ENCODE measurements at places on chromosomes 7 and 10.

DNA sequence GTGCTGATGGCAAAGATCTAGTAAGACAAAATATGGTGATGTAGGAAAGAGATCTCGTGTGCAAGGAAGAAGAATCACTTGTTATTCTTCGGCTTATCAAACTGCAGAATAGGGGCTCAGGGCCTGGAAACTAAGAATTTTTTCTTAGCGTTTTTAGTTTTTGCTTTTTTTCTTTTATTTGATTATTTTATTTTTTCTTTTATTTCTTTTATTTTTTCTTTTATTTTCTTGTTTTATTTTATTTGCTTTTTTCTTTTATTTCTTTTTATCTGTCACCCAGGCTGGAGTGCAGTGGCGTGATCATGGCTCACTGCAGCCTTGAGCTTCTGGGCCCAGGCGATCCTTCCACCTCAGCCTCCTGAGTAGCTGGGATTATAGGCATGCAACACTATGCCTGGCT, 70.0 kb downstream of the ATRNL1 start:
- DNase-seq = no peak

- DNase-seq = no peak
Observed at GRCh38 chr10:51960494-51960895, 261.1 kb upstream of the CSTF2T start.

GRCh38 chr10:30683496-30683895, 53.9 kb upstream of the LYZL2 start:
- DNase-seq = no peak

GRCh38 chr7:155411718-155412415, 46.1 kb upstream of the EN2 start:
- no peak for DNase-seq

DNA sequence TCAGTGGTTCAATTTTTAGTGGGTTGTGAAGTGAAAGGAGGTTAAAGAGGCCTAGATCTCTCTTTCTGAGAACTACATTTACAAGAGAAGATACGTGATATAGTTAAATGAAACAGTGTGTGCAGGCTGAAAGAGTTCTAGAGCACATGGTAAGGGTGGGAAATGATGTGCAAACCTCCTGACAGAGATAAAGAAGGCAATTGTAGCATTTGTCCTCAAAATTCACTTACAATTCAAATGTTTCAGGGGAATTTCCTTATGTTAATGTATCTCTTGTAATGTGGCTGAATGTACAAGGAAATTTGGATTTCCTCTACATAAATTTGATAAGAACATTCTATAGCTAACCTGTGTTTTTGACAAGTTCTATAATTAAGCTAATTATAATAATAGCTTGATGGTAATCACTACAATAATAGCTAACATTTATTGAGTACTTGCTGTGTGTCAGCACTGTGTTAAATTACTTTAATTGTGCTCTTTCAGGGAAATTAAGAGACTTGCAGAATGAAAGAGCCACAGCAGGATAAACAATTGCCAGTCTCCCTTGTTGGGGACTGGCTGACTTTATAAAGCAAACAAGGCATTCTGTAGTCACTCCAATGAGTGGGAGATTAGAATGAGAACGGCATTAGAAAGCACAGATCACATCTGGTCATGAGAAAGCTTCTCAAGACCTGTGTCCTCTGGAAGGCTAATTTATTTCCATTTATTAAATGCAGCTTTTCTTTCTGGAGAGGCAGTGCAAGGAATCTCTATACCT, 139.7 kb upstream of the TMEM72 start:
- no peak for DNase-seq

DNA sequence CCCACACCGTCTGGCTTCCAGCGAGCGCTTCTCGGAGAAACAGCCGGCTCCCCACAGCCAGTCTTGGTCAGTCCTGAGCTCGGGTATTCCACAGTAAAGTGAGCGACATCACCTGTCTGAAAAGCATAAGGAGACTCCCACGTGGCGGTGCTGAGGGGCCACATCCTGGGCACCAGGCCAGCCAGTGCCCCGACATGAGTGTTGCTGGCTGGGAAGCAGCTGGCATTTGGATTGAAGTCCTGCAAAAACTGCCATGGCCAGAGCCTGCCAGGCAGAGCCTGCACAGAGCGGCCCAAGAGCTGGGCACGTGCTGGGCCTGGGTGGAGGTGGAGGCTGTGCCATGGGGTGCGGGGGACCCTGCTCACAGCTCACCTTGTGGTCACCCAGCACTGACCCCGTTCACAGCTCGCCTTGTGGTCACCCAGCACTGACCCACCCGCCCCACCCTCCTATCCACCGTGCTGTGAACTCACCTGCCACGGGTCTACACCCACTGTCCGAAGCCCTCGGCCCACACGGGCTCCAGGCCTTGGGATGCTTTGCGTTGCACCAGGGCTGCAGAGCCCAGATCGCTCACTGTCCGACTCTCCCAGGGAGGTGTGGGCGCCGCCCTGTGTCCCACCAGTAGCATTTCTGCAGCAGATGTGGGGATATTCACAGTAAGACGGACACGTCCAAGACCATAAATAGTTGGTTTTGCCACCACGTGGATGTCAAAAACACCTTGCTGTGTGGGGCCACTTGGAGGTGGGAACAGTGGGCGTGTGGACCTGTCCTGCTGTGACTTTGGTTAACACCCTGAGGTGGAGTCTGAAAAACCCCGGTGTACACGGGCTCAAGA, 48.8 kb downstream of the PITRM1 start:
- no peak for DNase-seq

- DNase-seq = no peak
Observed at GRCh38 chr7:78562191-78562590, 763.6 kb downstream of the PHTF2 start.

DNA sequence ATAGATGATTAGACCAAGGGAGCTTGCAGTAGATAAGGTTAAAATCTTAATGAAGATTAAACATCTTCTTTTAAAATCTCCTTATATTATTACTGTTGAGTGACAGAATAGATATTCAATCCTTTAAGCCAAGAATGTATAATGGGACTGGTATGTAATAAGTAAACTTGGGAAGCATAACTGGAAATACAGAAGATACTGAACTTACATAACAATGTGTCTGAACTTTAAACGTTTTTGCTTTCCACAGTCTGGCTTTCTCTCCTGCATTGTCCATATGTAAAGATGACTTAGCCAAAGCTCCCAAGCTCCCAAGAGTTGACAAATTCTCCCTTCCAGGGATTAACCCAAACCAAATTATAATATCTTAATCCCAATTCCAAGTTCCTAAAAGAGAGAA, 129.8 kb downstream of the KCND2 start:
- no peak for DNase-seq

DNA sequence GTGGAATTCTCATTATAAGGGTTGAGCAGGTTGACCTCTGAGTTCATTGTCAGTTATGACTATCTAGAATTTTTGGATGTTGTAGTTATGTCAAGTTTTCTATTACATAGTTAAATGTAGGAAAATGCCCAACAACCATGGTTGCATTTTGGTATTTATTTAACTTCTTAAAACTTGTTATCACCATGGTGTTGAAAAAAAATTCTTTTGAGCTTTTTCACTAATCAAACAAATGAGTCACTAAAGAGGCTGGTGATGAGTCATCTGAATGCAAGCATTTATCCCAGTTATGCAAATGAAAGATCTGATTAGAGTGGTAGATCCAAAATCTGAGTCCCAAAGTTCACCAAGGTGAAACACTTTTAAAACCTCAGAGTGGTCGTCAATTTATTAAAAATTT, 624.7 kb upstream of the IGFBP3 start:
- no peak for DNase-seq

GRCh38 chr10:82267465-82267864, 392.5 kb downstream of the NRG3 start:
- no peak for DNase-seq

GRCh38 chr10:61941202-61941681, 39.7 kb downstream of the ARID5B start:
- no peak for DNase-seq
